Stimulated activated CD8-positive, alpha-beta memory T cell treated with anti-CD3 and anti-CD28 coated beads, Interleukin-4, amount 100 ng/mL, for 48 hours (primary cell): ENCODE measurements at places on chromosomes 12 and 14.

DNA sequence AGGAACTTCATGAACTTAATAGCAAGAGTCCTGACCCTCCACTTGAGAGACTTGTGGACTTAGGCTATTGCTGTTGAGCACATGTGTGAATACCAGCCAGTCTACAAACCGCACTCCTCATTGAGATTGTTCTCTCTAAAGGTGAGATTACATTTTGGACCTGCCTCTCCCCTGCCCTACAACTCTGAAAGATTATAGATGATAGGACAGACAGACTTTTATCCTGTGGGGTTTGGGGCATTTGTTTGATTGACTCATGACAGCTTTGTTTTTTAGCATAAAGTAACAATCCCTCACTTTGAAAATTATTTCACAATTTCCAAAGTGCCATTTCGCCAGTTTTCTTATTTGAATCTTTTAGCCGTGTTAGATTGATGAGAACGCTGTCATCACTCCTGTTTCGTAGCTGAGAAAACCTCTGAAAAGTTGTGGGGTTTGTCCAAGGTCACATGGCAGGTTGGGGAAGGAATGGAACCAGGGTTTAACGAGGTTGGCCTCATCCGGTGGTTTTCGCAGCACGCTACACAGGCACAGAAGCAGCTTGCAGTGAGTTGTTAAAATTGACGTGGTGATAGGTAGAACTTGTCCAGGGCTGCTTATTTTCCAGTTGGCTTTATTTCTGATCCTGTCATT lies 836 bp downstream of the EVL start:
- DNase-seq = peak; percentile 84

GRCh38 chr14:88129306-88130056 lies 124.5 kb downstream of the GPR65 start:
- DNase-seq = no peak

DNA sequence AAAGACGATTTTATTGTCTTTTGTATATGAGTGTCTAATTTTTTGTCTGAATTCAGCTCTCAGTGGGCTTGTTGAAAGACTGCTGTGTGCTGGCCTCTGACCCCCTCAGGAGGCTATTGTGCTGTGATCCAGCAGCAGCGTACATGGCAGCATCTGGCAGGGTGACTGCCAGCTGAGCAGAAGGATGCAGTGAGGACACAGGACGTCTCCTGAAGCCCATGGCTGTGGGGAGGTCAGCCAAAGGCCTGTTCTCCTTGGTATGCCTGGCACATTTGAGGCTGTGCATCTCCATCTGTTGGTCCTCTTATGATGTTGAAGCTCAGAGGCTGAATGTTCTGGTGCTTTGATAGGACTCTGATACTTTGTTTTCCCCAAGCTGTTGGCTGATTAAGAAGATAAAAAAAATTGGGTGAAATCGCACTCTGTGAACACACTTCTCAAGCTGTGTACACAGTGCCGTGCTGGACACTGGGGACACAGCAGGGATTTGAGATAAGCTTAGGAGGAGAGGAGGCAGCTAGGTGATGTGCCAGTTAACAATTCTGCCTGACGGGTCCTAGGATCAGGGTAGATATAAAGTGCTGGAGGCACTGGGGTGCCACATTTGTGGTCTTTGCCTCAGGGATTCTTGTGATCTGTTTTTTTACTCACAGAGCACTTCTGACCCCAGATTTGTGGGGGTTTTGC lies 37.5 kb downstream of the EID3 start:
- no peak for DNase-seq

DNA sequence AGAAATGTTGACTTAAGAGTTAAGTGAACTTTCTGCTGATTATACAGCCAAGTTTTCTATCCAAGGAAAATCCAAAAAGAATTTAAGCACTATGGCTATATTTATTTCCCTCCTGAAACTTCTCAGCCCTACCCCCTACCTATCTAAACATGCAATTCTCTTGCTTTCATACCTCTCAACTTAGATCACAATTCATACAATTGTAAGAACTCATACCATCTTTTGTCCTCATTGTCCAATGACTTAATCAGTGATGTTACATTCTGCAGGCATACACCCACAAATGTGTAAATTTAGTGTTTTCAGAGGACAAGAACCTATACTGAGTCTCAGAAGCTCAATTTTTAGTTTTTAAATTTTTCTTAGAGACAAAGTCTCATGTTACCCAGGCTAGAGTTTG lies 62.1 kb downstream of the ZFC3H1 start:
- no peak for DNase-seq

DNA sequence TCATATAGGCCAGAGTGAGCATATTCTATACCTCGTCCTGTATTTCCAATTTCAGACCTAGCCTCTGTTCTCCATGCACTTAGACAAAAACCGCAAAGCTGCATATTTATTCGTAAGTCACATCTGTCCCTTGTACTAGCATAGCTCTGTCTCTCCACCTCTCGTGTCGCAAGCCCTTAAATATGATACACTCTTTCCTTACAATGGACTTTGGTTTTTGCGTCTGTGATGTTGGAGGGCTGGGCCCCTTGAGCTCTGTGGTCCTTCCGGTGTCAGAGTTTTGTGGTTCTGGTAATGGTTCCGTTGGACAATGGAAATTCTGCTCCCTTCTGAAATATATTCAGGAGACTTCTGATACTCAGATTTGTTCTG lies 11.3 kb downstream of the PRKCH start:
- DNase-seq = no peak

DNA sequence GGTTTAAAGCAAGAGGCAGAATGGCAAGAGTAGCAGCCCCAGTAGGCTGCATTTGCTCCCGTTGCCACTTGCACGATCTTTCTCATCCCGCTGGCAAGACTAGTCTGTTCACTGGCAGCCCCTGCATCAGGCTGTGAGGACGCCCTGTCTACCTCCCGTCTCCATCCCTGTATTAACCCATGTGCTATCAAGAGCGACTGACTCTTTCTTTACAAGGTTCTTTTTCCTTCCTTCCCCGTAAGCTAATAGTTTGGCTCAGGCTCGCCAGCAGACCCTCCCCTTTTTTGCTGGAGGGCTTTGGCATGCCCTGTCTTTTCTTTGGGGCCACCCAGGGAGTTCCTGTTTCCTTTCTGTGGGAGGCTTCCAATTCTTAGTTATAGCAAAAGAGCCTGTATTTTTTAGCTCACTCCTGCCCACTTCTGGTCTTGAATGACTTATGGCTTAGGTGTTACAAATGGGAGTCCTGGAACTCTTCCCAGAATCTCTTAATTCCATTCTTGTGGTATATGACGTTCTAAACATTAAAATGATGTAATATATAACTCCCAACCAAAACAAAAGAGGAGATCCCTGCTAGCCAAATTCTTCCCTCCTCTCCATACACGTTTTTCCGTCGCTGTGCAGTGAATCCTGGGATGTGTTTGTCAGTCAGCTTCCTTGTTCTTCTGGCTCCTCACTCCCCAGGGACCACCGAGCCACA lies 149.0 kb downstream of the PRKCH start:
- DNase-seq = no peak

DNA sequence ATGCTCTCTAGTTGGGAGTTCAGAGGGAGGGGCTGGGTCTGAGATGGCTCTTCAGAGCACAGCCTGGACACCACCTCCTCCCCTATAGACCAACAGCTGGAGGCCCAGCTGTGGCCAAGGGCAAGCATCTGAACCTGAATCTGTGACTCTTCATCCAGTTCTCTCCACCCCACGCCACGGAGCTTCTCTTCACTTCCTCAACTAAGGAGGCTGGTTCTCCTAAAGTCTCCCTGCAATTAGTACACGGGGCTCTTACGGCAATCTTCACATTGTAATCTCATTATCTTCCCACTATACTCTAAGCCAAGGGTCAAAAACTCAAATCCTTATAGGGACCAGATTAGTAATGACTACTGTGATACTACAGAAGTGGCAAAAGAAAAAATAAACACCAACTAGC lies 9.8 kb downstream of the NRDE2 start:
- no peak for DNase-seq
